ENCODE measurements at places on chromosomes 4 and X.
A peak's percentile ranks its signal among the peaks of the same experiment; 100 is the strongest.

DNA sequence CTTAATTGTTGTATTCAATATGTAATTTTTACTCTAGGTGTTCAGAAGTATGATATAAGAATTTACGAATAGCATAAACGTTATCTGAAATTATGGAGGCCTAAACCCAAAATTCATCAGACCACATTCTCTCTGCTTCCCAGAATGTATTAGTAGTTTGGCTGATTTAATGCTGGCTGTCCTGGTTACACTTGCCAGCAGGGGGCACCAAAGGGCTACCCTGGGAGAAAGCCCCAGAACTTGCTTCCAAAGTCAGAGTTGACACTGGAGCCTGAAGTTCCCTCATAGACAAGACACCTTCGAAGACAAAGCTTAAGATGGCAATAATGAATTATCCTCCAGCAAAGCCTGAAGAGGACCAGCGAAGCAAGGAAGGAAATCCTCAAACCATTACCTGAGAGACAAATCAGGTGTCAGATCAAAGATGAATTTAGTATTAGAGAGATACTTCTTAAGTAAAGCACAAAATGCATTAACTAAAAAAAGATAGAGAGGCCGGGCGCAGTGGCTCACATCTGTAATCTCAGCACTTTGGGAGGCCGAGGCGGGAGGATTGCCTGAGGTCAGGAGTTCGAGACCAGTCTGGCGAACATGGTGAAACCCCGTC is 11.3 kb upstream of the ANOS1 start:
- DNase-seq: peak; percentile 63

DNA sequence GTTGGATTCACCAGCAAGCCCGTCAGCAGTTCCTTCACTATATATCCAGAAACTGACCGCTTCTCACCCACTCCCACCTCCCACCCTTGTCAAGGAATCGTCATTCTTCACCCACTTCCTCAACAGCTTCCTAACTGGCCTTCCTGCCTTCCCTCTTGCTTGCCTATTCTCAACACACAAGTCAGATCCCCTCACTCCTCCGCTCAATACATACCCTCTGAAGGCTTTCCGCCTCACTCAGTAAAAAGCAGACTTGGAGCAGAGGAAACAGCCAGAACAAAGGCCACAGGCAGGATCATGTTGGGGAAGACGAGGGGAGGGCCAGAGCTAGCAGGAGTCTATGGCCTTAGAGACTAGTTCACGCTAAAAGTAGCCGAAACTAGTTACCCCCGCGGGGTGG is 23.7 kb downstream of the RWDD4 start:
- peak; percentile 33 for DNase-seq

DNA sequence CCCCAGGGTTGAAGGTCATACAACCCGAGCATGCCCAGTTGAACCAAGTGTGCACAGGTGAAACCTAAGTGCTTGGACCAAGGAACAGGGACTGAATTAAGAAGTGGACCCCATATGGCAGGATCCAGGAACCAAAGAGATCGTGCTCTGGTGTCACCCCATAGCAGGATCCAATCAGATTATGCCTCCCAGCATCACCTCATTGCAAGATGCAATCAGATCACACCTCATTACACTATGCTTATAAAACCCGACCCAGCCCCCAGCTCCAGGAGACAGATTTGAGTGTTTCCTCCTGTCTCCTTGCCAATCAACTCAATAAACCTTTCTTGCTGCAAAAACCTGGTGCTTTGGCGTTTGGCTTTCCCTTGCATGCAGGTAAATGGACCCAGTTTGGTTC is 37.6 kb downstream of the EFHC2 start:
- no peak for DNase-seq

- peak; percentile 18 for DNase-seq
Measured at GRCh38 chrX:118552121-118552900, 56.7 kb downstream of the DOCK11 start.

GRCh38 chrX:110964786-110965185 is 131.2 kb upstream of the PAK3 start:
- DNase-seq: peak; percentile 13

- peak; percentile 48 for DNase-seq
Measured at GRCh38 chr4:84495118-84495793, 3.8 kb downstream of the NKX6-1 start.

- DNase-seq: no peak
Measured at GRCh38 chr4:81495345-81495744, 23.6 kb upstream of the RASGEF1B start.

DNA sequence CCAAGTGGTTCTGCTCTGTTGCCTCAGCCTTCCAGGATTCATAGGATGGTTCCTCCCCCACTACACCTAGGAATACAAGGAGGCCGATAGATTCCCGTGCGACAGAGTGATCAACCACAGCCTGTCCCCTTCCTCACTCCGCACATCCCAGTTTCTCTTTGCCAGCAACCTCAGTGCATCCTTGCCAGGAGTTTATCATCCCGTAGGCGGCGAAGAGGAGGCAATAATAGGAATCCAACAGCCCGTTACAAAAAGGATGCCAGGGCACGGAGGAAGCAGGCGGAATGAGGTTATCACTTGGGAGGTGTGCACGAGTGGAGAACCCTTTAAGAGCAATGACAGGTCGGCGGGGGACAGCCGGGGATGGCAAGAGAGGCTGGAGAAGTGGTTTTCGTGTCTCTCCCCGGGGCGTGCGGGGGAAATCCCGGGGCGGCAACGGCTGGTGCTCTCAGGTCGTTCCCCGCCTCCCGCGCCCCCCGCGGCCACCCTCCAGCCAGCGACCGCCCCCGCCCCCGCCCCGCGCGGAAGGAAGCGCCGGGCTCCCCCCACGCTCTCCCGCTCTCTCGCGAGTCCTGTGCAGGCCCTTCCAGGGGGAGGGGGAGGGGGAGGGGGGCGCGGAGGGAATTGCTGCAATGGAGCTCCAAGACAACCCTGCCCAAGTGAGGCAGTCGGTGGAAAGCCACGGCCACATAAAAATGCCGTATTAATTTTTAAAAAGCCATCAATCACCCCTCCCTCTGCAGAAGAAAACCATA is 1.6 kb downstream of the PPP3CA start:
- peak; percentile 33 for DNase-seq

- peak; percentile 72 for DNase-seq
Measured at GRCh38 chr4:40515398-40516293, 114.0 kb downstream of the RBM47 start.

DNA sequence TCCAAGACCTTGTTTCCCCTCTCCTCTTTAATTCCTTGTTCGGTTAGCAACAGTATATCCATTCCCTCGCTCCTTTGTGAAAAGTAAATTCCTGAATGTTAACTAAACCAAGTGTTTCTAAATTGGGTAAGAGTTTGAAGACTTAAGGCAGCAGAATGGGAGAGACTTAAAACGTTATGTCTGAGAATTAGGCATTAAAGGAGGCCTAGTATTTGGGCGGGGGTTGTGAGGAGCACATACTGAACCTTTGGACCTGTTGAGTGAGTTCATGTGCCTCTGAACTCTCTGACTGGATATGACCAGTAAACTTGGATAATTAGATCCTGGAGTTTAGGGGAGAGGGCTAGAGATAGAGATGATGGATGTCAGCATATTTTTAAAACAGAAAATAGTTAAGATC is 1.2 kb downstream of the MSMO1 start:
- DNase-seq: peak; percentile 44

All from stomach (tissue), 19 donors.